ENCODE measurements at places on chromosomes 4 and X.

GRCh38 chr4:1985294-1985693, 23.5 kb downstream of the NELFA start:
- no peak for DNase-seq

GRCh38 chrX:47179221-47179927, 14.3 kb upstream of the UBA1 start:
- DNase-seq = no peak

- no peak for DNase-seq
These were observed 58.1 kb downstream of the FNIP2 start for GRCh38 chr4:158826882-158827281.

- no peak for DNase-seq
These were observed at the start of gene MAGEA8 for GRCh38 chrX:149881081-149881711. TSS of gene MAGEA8 (plus strand) at chrX:149881183. CDS start at chrX:149884273, 3,090 bp downstream.

DNA sequence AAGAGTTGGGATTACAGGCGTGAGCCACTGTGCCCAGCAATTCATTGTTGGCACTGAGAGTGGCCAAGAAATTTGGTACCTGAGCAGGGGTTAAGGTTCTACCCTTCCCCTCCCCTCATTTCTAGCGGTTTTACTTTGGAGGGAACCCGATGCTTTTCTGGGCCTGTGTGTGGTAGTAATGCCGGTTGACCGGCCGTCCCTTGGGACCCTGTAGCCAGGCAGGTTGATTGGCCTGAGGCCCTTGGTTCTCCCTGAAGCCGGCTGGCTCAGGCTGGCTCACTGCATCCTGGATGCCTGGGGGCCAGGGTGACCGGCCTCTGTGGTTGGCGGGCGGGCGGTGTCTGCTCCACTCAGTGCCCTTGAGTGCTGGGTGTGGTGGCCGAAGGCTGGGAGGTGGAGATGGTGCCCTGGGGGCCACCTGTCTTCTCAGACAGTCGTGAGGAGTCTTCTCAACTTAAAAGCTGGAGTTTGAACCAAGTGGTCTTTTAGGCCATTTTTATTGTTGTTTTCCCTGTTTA, 45.6 kb downstream of the RGS12 start:
- no peak for DNase-seq

DNA sequence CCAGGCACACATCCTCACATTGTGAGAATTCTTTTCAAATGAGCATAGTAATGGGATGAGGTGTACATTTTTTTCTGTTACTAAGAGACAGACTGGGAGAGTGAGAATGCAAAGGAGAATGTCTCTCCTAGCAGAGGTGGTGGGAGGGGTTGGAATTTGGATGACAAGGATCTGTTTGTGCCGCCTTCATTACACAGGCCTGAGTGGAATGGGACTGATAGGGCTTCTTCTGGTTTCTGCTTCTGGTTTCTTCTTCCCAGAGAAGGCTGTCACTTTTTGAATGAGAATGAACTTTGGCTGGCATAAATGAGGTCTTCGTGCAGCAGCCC, 55.4 kb downstream of the C4orf51 start:
- DNase-seq = no peak

All from GM19239 (cell line).